ENCODE measurements at places on chromosomes 12 and 14.

GRCh38 chr14:89041257-89041582 lies 216.8 kb downstream of the TTC8 start:
- no peak for DNase-seq

- no peak for DNase-seq
Observed at GRCh38 chr12:127401005-127401404, 866.0 kb upstream of the TMEM132C start.

DNA sequence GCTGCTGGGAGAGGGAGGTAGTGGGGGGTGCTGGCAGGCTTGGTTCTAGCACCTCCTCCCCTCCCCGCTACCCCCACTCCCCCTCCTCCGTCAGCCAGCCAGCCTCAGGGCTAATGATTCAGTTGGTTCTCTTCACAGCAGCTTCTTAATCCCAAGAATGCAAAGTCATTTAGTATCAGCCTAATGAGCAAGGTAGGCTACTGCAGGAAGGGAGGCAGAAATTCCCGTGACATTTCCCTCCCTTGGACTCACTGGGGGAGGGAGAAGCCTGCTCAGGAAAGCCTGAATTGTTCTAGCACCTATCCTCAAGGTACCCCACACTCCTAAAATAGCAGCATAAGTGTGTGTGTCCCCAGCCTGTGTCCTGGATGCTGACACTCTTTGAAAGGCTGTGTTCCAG lies 29.8 kb downstream of the ITPK1 start:
- no peak for DNase-seq

GRCh38 chr14:95480887-95481226 lies 35.6 kb downstream of the SYNE3 start:
- DNase-seq, result no peak

DNA sequence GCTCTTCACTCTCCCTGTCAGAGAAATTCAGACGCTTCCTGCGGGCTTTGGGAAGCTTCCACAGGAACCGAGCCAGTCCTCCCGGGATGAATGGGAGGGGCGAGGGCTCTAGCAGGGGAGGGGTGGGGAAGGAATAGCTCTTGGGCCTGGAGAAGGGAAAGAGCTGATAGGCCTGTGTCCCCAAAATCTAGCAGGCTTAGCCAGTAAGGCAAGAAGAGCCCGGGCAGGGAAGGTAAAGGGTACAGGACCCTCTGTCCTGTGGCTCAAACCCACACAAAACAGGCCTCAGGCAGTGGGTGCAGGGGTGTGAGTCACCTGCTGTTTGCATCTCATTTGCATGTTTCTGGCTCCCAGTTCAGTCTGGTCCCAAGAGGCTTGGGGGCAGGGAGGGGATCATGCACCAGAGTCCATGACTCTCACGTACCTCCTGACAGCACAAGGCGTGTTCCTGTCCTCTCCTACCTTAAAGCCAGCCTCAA lies 8.7 kb upstream of the SMUG1 start:
- DNase-seq, result no peak

DNA sequence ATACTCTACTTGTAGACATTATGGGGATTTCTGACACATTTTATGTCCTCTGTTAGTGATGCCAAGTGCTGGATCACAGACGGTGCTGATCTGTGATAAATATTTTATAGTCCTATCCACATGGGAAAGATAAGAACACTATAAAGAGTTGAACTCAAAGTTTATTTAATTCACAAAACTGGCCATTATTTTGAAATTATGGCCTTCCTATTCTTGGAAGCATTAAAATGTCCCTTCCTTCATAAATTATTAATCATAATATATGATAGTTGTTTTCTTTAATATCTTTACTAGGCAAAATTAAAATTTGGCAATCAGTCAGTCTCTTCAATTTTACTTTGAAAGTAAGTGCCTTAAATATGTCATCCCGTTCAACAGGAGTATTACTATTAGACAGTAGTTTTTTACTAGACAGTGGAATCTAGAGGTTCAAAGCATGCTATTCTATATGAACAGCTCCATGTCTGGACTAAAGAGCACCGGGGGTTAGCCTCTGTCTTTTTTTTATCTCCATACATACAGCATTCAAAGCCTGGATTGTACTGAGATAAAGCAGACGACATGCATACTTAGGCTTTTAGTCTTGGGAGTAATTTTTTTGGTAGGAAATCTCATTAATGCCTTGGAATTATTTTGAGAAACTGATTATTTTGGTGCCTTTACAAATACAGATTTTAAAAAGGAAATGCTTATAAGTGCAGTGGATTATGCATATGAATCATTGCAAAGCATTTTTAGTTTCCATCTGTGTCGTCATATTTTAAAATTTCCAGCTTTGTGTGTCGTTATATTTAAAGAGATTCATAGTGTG lies 306.1 kb upstream of the RGS6 start:
- DNase-seq, result no peak

DNA sequence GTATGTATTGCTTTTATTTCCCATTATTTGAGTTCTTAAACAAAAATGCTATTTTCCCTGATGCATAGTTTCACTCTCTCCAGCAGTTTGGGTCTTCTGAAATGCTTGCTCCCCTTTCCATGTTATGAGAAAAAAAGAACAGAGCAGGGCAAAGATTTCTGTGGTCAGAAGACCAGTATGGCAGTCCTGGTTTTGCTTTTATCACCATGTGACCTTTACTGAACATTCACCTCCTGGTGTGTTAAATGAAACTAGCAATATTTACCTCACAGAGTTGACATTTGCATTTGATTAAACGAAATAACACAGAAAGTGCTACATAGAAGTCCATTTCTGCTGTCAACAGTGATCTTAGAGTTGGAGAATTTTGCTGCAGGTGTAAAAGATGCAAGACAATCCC lies 141.0 kb upstream of the G2E3 start:
- DNase-seq, result no peak

GRCh38 chr12:89709995-89710872 lies 1.6 kb upstream of the ATP2B1 start:
- DNase-seq, result no peak

- no peak for DNase-seq
Observed at GRCh38 chr12:2294651-2295475, 242.1 kb downstream of the CACNA1C start.

DNA sequence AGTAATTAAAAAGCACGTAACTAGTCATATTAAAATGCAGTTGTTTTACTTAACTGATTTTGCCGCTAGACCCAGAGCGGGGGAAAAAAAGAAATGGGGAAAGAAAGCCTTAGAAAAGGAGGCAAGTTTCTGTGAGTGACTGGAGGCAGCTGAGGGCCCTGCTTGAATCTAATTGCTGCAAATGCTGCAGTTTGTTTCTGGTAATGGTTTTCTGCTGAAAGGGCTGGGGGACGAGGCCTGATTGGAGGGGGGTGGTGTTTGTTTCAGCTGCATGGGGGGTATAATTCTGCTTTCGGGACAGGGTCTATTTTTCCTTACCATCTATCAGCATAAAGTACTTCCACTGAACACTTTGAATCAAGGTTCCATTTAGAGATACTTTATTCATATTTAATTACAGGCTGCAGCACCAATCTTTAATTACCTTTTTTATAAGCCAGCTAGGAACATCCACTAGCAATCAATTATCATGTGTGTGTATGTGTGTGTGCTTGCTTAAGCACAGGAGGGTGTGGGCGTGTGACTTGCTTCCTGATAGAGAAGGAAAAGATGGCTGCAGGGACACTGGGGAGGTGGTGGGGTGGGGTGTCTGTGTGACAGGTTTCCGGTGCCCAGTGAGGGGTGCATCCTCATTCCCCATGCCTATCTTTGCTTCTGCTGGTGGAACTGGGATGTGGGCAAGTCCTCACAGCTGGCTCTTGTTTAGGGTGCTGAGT lies 83.4 kb downstream of the ADCK1 start:
- DNase-seq, result no peak

DNA sequence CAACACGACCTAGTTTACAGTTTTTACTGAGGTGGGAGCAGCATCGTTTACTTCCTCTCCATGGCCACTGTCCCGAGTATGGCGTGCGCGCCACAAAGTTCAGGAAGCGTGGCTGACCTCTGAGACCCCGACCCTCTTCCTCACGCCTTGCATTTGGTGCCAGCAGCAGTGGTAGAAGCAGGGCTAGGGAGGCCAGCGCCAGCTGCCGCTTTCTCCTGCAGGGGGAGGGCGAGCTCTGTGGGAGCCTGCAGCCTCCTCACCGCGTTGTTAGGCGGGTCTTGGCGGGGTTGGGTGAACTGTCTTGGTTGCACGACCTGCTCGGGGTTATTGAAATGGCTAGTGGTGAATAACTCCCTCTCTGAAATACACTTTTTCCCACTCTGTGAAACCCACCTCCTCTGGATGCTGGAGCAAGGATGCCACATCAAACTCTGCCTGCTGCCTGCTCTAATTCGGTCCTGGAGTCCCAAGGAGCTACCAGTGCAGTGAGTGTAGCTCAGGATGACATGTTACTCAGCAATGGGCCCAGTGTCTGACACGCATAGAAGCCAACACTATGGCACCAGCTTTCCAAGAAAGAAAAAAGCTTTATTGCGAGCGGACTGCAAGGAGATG lies 22.3 kb upstream of the TDRD9 start:
- DNase-seq, result no peak

DNA sequence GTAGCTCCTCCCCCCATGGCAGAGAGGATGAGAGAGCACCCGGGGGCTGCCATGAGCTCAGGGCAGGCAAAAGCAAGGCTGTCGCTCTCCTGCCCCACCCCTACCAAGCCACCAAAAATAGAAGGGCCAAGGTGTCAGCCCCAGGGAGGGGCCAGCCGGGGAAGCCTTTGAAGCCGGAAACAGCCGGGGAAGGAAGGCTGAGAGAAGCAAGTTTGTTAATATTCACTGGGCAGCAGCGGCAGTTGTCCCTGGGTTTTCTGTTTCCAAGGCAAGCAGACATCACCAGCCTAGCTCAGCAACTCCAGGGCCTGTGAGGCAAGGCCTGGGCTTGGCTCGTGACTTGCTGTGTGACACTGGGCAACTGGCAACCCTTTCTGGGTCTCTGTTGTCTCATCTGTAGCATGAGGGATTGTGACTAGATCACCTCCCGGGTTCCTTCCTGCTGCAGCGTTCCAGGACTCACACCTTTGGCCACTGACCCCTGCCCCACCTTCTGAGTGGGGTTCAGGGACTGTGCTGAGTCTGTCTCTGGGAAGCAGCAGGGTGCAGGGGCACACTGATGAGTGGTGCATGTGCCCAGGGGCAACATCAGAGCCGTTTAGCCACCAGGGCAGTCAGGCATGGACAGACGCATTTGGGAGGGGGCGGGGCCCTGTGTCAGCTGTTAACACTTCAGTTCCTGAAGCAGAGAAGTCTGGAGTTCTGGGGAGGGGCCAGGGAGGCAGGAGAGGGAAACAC lies 24.3 kb downstream of the SYNDIG1L start:
- peak; percentile 70 for DNase-seq

DNA sequence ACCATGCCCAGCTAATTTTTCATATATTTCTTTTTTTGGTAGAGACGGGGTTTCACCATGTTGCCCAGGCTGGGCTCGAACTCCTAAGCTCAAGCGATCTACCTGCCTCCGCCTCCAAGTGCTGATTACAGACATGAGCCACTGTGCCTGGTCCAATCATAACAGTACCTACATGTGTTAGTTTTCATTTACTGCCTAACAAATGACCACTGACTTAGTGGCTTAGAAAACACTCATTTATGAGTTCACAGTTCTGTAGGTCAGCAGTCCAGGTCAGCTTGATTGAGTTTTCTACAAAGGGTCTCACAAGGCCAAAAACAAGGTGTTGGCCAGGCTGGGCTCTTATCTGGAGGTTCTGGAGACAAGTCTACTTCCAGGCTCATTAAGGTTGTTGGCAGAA lies 60.6 kb downstream of the RNFT2 start:
- no peak for DNase-seq

GRCh38 chr12:106769078-106769477 lies 5.4 kb upstream of the RIC8B start:
- no peak for DNase-seq

- DNase-seq, result no peak
Observed at GRCh38 chr12:14417715-14418114, 52.2 kb downstream of the ATF7IP start.

- no peak for DNase-seq
Observed at GRCh38 chr14:24147761-24148428, 597 bp downstream of the RNF31 start.

DNA sequence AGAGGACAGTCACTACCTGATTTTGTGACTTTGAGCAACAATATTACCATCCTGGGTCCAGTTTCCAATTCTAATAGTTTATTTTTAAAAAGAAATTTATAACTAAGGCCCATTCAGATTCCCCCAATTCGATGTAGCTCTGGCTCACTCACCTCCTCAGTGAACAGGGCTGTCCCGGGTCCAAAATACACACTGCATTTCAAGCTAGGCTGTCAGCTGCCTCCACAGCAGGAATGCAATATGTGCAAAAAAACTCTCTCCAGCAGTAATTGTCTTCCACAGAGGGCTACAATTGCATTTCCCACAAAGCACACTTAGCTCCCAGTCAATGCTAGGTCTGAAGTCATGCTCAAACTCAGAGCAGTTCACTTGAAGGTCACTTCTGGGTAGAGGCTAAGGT lies 39.3 kb upstream of the ZNF641 start:
- no peak for DNase-seq

GRCh38 chr14:62062645-62063044 lies 300.4 kb downstream of the SNAPC1 start:
- no peak for DNase-seq

GRCh38 chr14:34785223-34786006 lies 71.0 kb upstream of the CFL2 start:
- DNase-seq, result peak; percentile 5

GRCh38 chr12:47967461-47968321 lies 4.3 kb downstream of the TMEM106C start:
- no peak for DNase-seq
